ENCODE measurements at places on chromosomes 16 and 17. TPM values are rescaled to one million over a fixed set of nuclear protein-coding genes. Genes with fewer than 3 reads are reported as not detected.

CCL14 gene
- total RNA-seq: 2.4 TPM

UMOD gene
- not detected for total RNA-seq

HOXB6 gene
- 41.9 TPM for total RNA-seq

CHRNE gene
- total RNA-seq: 0.43 TPM

HNF1B gene
- not detected for total RNA-seq

RMI2 gene
- 2.9 TPM for total RNA-seq

MMP25 gene
- 0.53 TPM for total RNA-seq

KCNG4 gene
- 0.43 TPM for total RNA-seq

MYH3 gene
- 4.7 TPM for total RNA-seq

TMEM92 gene
- total RNA-seq: 0.57 TPM

KRT222 gene
- 0.98 TPM for total RNA-seq

TBX21 gene
- total RNA-seq: not detected

ZFPM1 gene
- total RNA-seq: 2.4 TPM

KRTAP2-1 gene
- total RNA-seq: 1.0 TPM

SHISA6 gene
- total RNA-seq: 23.0 TPM

AANAT gene
- total RNA-seq: not detected

KRTAP9-4 gene
- total RNA-seq: not detected

ZG16B gene
- not detected for total RNA-seq

CDT1 gene
- total RNA-seq: 10.5 TPM

LDHD gene
- 0.33 TPM for total RNA-seq

KRT24 gene
- 0.14 TPM for total RNA-seq

SMIM22 gene
- 0.98 TPM for total RNA-seq

TVP23A gene
- 0.99 TPM for total RNA-seq

C16orf82 gene
- total RNA-seq: 0.65 TPM

MT1G gene
- 3.8 TPM for total RNA-seq

Measured in motor neuron (in vitro differentiated cells).